ENCODE measurements at places on chromosomes 2 and 18.

- DNase-seq = no peak
Measured at GRCh38 chr18:72246076-72246475, 298.1 kb downstream of the CBLN2 start.

DNA sequence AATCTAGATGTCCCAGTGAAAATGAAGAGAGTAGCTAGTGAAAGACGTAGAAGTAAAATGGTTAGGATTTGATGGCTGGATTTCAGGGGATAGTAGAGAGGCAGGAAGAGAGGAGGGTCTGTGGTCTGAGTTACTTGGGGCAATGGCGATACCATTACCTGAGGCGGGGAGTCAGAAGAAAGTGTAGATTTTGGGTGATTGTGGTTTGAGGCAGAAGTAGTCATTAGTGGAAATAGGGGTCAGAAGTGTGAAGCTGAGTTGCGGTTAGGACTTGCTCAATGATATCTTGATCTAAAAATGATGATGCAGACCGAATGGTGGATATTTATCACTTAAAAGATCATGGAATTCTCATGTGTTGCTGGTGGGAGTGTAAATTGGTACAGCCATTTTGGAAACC lies 41.0 kb downstream of the CEP192 start:
- no peak for DNase-seq

GRCh38 chr2:113260991-113261390 lies 17.7 kb downstream of the PAX8 start:
- DNase-seq = no peak

DNA sequence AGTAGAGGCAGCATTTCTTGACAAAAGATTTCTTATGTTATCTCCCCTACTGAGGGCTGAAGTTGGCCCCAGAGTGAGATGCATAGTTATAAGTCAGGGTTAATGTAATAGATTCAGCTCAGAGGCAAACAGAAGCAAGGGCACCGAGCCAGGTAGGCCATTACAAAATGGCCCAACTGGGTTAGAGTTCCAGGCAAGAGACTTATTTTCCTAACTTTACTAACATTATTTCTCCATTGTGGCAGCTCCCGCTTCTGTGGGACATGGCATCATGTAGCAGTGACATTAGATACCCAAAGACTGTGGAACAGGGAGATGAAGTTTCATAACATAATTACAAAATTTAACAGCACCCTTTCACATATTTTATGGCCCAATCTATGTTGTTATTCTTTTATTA lies 27.1 kb downstream of the TSPYL6 start:
- DNase-seq = no peak

DNA sequence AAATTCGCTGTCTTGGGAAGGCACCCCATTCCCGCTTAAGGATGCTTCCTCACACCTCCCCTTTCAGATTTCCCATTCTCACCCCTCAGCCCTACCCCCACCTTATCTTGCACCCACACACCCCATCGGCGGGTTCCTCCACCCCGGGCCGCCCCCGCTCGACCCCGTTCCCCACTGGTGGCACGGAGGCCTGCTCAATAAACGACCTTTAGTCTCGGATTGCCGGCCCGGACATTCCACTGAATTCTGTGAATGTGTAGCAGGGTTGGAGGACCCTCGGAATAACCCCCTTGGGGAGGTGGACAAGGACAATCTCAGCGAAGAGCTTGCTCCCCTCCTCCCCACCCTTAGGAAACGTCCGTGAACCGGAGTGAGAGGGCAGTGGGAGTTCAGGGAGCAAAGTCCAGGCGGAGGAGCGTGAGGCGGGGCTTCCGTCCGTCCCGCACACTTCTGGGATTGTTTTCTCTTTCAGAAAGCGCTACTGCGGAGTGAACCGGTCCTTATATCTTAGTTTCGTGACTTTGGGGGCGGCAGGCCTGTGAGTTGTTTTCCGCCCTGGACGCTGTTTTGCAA lies 2.8 kb upstream of the LBX2 start:
- DNase-seq = no peak

GRCh38 chr18:12880541-12880910 lies 3.5 kb downstream of the PTPN2 start:
- DNase-seq = no peak

GRCh38 chr2:238883421-238883901 lies 35.6 kb downstream of the TWIST2 start:
- no peak for DNase-seq

- DNase-seq = peak; percentile 60
Measured at GRCh38 chr2:229920011-229920641, 1.7 kb downstream of the TRIP12 start.

DNA sequence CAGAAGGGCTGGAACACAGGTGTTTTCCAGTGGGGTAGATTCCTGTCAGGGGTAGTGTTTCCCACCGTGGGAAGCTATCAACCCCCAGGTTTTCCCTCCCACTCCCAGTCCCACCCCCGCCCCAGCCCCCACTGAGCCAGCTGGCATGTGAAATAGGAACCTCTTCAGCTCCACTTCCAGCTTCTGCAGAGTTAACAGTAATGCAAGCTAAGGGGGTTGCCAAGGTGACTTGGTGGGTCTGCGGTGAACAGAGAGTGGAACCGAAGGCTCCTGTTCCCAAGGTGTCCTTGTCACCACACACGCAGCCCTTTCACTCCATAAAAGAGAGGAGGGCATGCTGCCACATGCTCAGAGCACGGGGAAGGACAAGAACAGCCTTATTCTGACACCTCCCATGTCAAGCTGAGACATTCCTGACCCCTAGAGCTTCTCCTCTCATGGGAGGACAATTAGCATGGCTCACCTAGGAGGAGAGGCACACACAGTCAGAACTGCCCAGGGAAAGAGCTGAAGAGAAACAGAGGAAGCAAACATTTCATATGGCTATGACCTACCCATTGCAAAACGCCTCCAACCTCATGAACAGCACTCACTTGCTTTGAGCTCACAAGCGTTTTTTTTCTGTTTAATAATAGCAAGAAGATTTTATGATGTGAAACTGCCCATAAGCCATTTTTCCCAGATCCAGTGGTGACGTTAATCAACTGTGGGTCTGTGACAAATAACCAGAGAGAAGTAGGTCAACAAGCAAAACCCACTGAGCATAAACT lies 39.8 kb upstream of the TBC1D8 start:
- no peak for DNase-seq

GRCh38 chr2:131055169-131056065 lies 37.8 kb downstream of the FAM168B start:
- DNase-seq = no peak

- peak; percentile 70 for DNase-seq
Measured at GRCh38 chr2:143513081-143513480, 383.9 kb downstream of the ARHGAP15 start.

DNA sequence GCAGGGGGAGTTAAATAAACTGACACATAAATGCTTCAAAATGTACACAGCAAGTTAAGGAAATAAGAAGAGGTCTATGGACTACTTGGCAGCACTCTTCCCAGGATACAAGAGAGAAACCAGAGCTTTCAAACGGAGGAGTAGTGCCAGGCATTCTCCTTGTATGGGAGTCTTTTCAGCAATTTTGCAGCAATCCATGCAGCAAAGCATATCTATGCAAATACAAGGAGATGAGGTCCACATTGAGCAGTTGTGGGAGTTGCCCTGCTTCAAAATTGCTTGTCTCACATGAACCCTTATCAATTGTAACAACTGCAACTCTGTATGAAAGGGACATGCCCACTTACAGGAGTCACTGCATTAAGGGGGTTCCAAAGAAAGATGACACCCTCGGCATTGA lies 37.8 kb downstream of the SCN9A start:
- DNase-seq = no peak

DNA sequence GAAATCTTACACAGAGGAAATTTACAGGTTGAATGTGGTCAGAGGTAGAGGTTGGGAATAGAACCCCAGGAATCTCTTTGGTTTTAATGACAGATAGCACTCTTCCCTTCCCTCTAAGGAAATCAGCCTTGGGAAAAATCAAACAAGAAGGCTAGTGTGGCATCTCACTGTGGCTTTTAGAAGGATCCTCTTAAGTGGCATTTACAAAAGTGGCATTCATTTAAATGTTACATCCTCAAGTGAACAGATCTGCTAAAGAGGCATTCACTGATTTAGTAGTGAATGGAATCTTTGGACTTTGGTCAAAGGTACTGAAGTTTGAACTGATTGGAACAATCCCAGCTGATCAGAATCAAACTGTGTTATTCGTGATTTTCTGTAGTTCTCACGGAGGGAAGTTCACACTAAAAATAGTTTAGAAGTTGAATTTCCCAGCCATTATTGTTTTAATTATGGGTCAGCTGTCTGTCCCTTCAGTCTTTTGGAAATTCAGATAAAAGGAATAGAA lies 136.5 kb upstream of the FN1 start:
- DNase-seq = no peak

GRCh38 chr18:10249270-10249669 lies 205.2 kb upstream of the APCDD1 start:
- no peak for DNase-seq

- DNase-seq = no peak
Measured at GRCh38 chr18:63346031-63346430, 21.0 kb downstream of the KDSR start.

DNA sequence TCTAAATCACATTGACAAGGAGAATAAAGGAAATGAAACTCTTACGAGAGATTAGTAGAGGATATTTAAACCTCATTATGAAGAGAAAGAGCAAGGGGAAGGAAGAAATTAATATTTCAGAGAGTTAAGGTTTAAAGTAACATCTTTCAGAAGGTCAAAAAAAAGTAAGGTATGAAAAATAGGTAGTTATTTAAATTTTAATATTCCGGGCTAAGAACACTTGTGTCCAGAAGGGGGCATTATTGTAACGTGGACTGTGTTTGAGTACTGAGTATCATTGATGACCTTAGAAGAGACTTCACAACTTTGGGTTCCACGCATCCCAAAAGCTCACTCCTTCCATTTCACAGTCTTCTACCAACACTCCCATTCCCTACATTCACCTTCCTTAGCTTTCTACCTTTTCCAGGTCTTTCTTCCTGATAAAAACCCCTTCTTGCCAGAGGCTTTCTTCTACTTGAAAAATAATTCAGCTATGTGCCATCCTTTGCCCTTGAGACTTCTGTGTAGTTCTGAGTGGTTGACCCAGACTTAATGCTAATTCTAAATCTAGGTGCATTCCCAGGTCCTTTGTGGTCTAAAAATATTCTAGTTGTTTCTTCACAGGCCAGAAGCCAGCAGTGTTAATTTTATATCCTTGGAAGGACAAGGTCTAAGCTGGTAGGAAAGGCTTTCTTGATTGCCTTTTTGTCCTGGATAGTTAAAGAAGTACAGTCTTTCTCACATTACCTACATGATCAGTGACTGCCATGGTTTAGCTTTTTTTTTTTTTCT lies 16.5 kb downstream of the DYNC1I2 start:
- no peak for DNase-seq

DNA sequence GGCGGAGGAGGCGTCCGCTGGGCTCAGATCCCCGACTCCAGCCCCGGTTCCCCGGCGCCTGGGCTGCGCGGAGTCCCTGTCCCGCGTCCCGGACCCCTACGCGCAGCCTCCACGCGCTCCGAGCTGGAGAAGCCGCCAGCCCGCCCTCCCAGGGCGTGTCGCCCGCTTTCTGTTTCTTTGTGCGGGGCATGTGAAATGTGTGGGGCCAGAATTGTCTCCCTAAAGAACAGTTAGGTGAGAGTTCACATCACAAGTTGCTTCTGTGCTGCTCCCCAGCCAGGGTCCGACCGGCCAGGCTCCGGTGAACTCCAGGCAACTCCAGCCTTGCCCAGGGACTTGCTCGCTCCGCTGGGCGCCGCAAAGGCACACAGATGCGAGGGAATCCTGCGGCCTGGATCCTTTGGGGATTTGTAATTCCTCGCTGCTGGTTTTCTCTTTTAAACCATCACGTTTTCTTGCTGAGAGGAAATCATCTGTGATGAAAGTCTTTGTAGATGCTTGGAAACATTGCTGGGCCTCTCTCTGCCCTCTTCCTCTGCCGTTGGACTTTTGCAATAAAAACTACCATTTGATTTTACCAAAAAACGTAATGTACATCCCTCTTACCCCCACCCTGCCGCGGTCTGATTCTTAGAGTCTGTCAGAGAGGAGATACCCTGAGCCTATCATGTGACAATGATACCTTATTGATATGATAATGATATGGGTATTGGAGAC lies 631 bp downstream of the GYPC start:
- DNase-seq = peak; percentile 79

- DNase-seq = peak; percentile 67
Measured at GRCh38 chr2:180604077-180604476, 376.3 kb upstream of the UBE2E3 start.

GRCh38 chr2:42216694-42217093 lies 47.5 kb downstream of the EML4 start:
- no peak for DNase-seq

GRCh38 chr18:35811896-35812295 lies 160.6 kb upstream of the RMP24 start:
- no peak for DNase-seq

- no peak for DNase-seq
Measured at GRCh38 chr2:107735201-107735600, 91.5 kb upstream of the RGPD4 start.

DNA sequence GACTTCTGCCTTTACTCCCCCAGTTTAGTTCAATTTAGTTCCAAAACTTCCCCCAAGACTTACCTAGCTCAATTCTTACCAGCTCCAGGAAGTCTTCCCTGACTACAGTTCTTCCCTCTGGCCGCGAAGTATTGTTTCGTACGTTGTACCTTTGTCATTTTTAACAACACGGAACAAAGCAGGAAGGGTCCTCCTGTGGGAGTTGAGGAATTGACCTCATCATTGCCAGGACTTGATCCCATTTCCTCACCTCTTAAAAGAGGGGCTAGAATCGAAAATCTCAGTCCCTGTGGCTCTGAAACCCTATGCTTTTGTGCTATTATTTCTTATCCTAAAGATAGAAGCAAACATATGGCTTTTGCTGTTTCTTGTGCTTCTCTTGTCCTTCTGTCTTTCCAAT lies 187.1 kb downstream of the MYO3B start:
- DNase-seq = no peak

- DNase-seq = no peak
Measured at GRCh38 chr2:137983581-137983980, 19.3 kb downstream of the HNMT start.

- DNase-seq = peak; percentile 68
Measured at GRCh38 chr2:150548527-150548926, 61.1 kb upstream of the RND3 start.

DNA sequence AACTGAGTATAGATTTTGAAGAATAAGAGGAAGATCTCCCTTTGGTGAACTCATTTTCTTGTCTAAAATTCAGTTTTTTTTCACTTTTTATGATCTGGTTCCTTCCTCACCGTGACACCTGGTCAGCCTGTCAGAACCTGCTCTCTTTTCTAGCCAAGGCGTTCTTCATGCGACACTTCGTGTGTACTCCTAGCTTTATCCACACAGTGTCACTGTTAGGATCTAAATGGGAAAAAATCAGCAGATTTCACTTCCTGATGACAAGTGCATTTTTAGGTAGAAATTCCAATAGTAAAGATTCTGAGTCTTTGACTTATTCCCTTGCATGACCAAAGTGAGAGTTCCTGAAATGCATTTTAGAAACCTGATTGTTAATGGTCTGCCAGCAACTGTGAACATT lies 89.8 kb downstream of the KLHL14 start:
- no peak for DNase-seq

- DNase-seq = no peak
Measured at GRCh38 chr18:61337527-61337926, 4.3 kb downstream of the CDH20 start.

- DNase-seq = no peak
Measured at GRCh38 chr2:113157897-113158753, 15.6 kb upstream of the PSD4 start.

- no peak for DNase-seq
Measured at GRCh38 chr2:229071292-229071976, 199.7 kb downstream of the PID1 start.

All from islet precursor cell (in vitro differentiated cells).